ENCODE measurements at places on chromosomes 5 and 9. TPM values are rescaled to one million over a fixed set of nuclear protein-coding genes. Genes with fewer than 3 reads are reported as not detected.

- no peaks in the 10 kb centered on the region for H3K36me3 ChIP-seq
- no peaks in the 10 kb centered on the region for H3K4me1 ChIP-seq
- no peak overlapping the region for H3K27ac ChIP-seq
- no peak overlapping the region for H3K4me3 ChIP-seq
- no peaks in the 10 kb centered on the region for H3K27me3 ChIP-seq
Observed at GRCh38 chr9:26812217-26812616, 80.4 kb downstream of the CAAP1 start.

DNA sequence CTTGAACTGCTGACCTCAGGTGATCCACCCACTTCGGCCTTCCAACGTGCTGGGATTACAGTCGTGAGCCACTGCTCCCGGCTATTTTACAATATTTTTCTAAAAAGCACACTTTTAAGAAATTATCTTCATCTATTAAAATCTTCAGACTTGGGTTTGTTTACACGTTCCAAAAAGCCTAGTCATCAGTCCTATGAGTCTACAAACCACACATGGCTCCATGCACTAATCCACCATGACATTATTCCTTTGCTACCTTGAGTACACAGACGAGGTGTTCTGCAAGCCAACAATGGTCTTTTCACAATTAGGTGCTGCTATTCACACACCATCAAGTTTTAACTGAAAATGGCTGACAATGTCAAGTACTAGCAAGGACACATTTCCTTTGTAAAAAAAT lies 41.0 kb downstream of the TRPM6 start:
- no peak for DNase-seq
- no peaks in the 10 kb centered on the region for H3K4me1 ChIP-seq
- no peak overlapping the region for H3K27ac ChIP-seq
- no peaks in the 10 kb centered on the region for H3K27me3 ChIP-seq
- H3K36me3 ChIP-seq = no peaks in the 10 kb centered on the region

DNA sequence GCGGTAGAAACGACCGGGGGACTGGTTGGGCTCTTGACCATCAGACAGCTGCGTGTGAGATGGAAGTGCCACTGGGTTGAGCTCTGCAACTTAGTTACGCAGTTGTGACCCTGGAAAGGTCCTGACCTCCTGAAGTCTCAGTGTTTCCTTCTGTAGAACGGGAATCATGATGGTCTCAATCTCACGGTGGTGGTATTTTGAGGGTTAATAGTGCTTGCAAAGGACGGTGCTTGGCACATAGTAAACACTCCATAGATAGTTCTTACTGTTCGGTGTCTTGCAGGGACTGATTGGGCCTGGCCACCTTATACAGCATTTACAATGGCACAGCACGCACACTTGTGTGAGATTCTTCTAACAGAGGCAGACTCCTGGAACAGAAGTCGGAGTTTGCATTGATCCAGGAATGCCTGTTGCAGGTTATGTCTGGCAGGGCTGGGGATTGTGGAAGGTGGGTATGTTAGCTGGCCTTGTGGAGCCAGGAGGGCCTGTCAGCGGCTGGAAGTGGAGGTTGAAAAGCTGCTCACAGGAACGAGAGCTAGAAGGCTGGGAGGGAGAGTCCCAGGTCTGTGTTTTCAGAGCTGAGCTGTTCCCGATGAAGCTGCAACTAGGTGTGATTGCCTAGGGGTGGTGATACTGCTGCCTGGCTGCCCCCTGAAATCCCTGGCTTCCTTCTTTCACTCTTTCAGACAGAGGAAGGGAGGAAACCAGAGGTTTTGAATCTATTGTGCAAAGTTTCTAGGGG lies 962 bp upstream of the TXN start:
- DNase-seq = no peak
- H3K36me3 ChIP-seq = no peaks in the 10 kb centered on the region
- H3K27me3 ChIP-seq = no peaks in the 10 kb centered on the region

- H3K4me3 ChIP-seq = no peak overlapping the region
- H3K4me1 ChIP-seq = no peaks in the 10 kb centered on the region
- H3K36me3 ChIP-seq = no peaks in the 10 kb centered on the region
Observed at GRCh38 chr9:123483191-123483803, 127.3 kb downstream of the CRB2 start.

GRCh38 chr5:160542281-160542680 lies 120.6 kb downstream of the PTTG1 start:
- no peak for DNase-seq
- H3K27ac ChIP-seq = no peak overlapping the region
- H3K4me3 ChIP-seq = no peak overlapping the region
- no peaks in the 10 kb centered on the region for H3K4me1 ChIP-seq
- H3K27me3 ChIP-seq = no peaks in the 10 kb centered on the region

DNA sequence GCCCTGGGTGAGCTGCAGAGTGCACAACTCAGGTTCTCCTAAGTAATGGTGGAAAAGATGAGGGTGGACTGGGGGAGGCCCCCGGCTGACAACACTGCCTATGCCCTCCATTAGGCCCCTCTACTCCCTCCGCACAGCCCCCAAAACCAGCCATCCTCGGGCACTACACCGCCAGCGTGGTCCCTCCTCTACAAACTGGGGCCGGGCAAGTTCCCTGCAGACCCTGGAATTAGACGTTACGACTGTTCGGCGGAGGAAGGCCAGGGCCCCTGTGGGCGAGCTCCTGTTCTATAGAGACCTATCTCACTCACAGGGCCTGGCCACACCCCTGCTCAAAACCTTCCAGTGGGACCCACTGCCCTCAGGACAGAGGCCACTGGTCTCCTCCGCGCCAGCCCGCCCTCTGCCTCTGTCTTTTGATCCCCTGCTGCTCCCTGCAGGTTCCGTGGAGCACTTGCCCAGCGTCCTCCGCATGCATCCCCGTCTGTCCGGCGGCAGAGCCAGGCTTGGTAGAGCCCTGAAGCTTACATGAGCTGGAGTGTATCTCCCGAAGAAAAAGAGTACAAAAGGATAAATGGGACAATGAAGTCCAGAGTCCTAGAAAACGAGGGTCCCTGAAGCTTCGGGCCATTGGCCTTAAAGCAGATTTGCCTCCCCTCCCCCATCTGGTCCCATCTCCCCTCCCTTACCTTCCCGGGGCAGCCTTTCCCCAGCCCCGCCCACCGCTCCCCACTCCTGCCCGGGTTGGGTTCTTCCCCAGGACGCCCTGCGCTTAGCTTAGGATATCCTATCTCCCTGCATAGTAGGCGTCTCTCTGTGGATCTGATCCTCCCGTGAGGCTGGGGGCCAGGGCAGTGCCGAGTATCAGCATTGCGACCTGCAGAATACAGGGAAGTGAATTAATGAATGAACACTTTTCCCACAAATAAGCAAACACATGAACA lies 71.3 kb downstream of the HRH2 start:
- DNase-seq = no peak
- no peak overlapping the region for H3K27ac ChIP-seq
- peaks cover 9% of the 10 kb centered on the region for H3K27me3 ChIP-seq
- no peak overlapping the region for H3K4me3 ChIP-seq
- no peaks in the 10 kb centered on the region for H3K36me3 ChIP-seq
- H3K4me1 ChIP-seq = peaks cover 7% of the 10 kb centered on the region

DNA sequence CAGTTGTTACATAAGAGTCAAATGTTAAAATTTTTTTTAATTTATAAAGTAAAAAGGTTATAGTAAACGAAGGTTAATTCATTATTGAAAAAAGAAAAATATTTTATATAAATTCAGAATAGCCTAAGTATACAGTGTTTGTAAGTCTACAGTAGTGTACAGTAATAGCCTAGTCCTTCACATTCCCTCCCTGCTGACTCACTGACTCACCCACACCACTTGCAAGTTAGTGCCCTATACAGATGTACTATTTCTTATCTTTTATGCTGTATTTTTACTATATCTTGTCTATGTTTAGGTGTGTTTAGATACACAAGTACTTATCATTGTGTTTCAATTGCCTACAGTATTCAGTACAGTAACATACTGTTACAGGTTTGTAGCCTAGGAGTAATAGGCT lies 57.6 kb downstream of the MAMDC2 start:
- H3K4me1 ChIP-seq = no peaks in the 10 kb centered on the region
- peaks cover 4% of the 10 kb centered on the region for H3K27me3 ChIP-seq
- no peaks in the 10 kb centered on the region for H3K36me3 ChIP-seq
- DNase-seq = no peak

- no peak for DNase-seq
- no peak within 1 kb of the TSS for H3K4me3 ChIP-seq
- peaks cover 24% of the 10 kb centered on the region for H3K27me3 ChIP-seq
- H3K4me1 ChIP-seq = no peaks in the 10 kb centered on the region
- H3K36me3 ChIP-seq = no peaks in the 10 kb centered on the region
Observed at GRCh38 chr5:51383131-51384121, at the start of gene ISL1. TSS of gene ISL1 (plus strand) at chr5:51383448. CDS start at chr5:51383672, 224 bp downstream.

DNA sequence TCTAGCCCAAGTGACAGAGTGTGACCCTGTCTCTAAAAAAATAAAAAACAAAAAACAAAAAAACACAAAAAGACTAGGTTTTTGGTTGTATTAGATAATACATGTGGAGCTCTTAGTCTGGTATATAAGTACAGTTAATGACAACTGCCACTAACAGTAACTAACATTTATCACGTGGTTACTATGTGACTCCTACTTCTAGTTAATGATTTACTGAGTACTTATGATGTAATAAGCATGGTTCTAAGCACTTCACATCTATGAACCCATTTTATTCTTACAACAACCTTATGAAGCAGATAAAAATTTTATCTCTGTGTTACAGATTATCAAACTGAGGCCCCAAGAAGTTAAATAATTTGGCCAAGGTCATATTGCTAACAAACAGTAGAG lies 6.1 kb upstream of the TMEFF1 start:
- H3K27me3 ChIP-seq = no peaks in the 10 kb centered on the region
- no peaks in the 10 kb centered on the region for H3K4me1 ChIP-seq
- no peak for DNase-seq
- no peak overlapping the region for H3K4me3 ChIP-seq

DNA sequence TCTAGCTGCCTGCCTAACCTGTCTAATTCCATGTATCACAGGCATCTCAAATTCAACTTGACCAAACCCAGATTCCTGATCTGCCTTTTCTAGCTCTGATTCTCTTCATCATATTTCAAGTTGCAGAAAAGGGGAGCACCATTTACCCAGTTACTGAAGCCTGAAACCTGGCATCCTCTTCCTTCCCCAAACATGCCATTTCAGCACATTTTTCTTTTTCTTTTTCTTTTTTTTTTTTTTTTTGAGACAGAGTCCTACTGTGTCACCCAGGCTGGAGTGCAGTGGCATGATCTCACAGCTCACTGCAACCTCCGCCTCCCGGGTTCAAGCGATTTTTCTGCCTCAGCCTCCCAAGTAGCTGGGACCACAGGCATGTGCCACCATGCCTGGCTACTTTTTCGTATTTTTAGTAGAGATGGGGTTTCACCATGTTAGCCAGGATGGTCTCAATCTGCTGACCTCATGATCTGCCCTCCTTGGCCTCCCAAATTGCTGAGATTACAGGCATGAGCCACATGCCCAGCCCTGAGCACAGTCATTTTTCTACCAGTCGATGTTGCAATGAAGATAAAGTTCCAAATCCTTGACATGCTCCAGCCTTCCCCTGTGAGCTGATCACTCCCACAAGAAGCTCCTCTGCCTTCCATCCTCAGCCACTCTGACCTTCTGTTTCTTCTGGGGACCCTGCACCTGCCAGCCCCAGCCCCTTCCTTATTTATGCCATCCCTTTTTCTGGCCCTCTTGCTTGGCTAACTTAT lies 32.2 kb downstream of the ACER2 start:
- no peaks in the 10 kb centered on the region for H3K4me1 ChIP-seq
- H3K27me3 ChIP-seq = no peaks in the 10 kb centered on the region
- H3K36me3 ChIP-seq = no peaks in the 10 kb centered on the region
- DNase-seq = no peak
- H3K27ac ChIP-seq = no peak overlapping the region

DNA sequence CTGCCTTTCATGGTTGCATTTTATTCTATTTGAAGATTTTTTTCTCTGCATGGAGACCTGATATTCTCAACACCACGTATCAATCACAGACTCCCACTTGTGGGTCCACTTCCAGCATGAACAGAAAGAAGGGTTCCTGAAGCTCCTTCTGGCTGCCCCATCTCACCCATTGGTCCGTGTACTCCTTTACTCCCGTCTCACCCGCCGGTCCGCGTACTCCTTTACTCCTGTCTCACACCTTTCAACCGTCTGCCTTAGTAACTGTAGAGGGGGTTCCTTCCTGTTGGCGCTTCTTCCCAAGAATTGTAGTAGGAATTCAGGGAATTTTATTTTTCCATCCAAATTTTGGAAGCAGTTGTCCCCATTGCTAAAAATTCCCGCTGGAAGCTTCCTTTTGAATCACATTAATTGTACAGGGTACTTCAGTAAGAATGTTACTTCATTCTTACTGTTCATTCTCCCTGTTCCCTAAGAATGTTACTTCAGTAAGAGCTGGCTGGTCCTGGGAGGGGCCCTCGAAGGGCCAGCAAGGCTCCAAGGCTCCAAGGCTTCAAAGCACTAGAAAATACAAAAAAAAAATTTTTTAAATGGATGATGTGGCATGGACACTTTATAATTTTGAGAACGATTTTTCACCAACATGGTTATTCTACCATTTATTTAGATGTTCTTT lies 3.9 kb upstream of the LPCAT1 start:
- H3K27ac ChIP-seq = no peak overlapping the region
- peaks cover 7% of the 10 kb centered on the region for H3K4me1 ChIP-seq
- H3K36me3 ChIP-seq = no peaks in the 10 kb centered on the region
- no peaks in the 10 kb centered on the region for H3K27me3 ChIP-seq
- no peak overlapping the region for H3K4me3 ChIP-seq
- no peak for DNase-seq

DNA sequence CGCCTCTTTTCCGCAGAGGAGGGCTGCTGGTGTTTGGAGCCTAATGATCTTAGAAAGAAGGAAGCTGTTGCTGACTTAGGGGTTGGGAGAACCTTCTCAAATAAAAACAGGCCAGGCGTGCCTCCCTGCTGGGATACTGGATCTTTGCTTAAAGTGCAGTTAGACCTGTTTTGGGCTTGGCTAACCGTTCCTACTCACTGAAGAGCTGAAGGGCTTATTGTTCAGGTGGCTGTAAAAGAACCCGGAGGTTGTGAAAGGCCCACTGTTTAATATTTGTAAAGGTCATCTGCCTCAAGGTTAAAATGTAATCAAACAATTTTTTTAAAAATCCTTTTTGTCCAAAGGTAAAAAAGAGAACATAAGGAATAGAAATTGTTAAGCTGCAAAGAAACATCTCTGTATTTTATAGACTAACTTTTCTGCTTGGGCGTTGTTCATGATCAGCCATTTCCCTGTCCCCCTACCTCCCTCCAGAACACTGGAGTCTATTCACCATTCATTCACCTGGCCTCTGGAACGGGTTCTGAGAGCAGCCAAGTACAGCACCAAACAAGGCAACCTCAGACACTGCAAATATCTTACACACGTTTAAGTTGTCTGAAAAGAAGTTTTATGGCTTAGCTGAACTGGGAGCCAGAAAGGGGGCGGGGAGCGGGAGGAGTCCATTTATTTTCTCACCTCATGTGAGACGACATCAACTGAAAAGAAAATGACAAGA lies 18.6 kb upstream of the MTMR12 start:
- no peaks in the 10 kb centered on the region for H3K27me3 ChIP-seq
- no peaks in the 10 kb centered on the region for H3K36me3 ChIP-seq
- no peak for DNase-seq
- H3K4me3 ChIP-seq = no peak overlapping the region
- no peak overlapping the region for H3K27ac ChIP-seq

- H3K4me1 ChIP-seq = no peaks in the 10 kb centered on the region
- no peaks in the 10 kb centered on the region for H3K36me3 ChIP-seq
Observed at GRCh38 chr5:42059291-42059690, 134.2 kb downstream of the FBXO4 start.

- H3K27ac ChIP-seq = no peak overlapping the region
- no peaks in the 10 kb centered on the region for H3K36me3 ChIP-seq
- H3K4me3 ChIP-seq = no peak overlapping the region
- peaks cover 47% of the 10 kb centered on the region for H3K4me1 ChIP-seq
- no peak for DNase-seq
- H3K27me3 ChIP-seq = no peaks in the 10 kb centered on the region
Observed at GRCh38 chr9:129493002-129493705, 127.7 kb downstream of the C9orf50 start.

The NR6A1 gene
- polyA plus RNA-seq = not detected

The ANP32B gene
- 91.0 TPM for polyA plus RNA-seq

The SPATA31A3 gene
- not detected for polyA plus RNA-seq

The ANXA2R gene
- polyA plus RNA-seq = 55.9 TPM

The CDH12 gene
- not detected for polyA plus RNA-seq

Measured in CD8-positive, alpha-beta memory T cell (primary cell).